Putamen (tissue), 1 donor: ENCODE measurements at places on chromosomes 16 and 17.

DNA sequence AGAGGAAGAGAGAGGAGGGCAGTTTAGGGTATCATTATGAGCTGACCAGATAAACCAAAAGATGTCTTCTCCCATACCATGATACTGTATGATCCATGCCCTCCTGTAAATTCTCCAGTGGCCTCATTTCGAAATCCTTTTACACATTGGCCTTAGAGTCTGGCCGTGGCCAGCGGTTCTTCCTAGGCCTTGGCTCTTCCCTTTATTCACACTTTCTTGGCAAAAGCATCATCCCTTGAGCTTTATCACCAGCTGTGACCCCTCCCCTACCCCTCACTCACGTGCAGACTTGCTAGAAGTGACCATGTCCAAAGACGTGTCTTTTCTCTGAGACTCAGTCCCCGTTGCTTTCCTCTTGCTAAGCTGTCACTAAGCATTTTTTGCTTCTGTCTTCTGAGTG, 22.8 kb downstream of the KATNIP start:
- DNase-seq: no peak

- no peak for DNase-seq
Measured at GRCh38 chr17:51914577-51914976, 243.9 kb downstream of the CA10 start.

GRCh38 chr17:45451131-45451530, 18.5 kb upstream of the ARHGAP27 start:
- DNase-seq: no peak

- DNase-seq: no peak
Measured at GRCh38 chr17:58219789-58220183, 731 bp upstream of the MKS1 start.
